ENCODE measurements at places on chromosomes 7 and 10.

DNA sequence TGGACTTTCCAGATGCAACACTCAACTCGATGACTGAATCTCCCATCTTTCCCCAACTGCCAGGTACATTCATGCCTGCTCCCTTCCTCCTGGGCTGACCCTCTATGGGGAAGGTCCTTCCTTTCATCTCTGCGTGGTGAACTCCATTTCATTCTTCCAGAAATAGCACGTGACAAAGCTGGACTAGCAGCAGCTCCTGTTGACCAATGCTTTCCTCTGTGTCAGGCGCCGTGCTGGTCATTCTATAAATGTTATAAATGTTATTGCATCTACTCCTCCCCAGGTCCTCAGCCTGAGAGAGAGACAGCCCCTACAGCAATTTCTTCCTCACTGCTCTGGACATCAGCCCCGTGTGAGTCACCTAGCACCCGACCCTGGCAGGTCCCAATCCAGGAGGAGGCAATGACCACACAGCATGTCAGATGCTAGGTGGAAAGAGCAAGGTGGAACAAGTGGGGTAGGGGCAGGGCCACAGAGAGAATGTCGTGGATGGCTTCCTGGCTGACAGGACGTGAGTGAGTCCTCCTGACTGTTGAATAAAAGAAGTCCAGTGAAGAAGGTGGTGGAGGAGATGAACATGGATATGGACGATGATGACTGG lies 178.1 kb downstream of the ADAM12 start:
- DNase-seq: no peak

- DNase-seq: no peak
Measured at GRCh38 chr7:69537691-69538090, 60.6 kb upstream of the AUTS2 start.

DNA sequence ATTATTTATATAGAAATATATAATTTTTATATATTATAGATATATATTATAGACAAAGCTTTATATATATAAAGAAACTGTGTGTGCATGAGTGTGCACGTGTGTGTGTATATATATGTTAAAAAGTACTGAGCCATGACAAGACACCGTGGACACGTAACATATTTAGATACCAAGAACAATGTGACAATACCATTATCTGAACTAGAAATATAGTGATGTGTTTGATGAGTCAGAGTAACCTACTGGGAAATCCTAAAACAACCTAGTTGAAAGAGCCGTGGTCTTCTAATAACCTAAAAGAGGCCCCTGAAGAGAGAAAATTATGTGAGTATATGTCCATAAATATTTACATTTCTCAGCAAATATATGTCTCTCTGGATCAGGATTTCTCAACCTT lies 50.7 kb upstream of the ITGB8 start:
- DNase-seq: no peak

DNA sequence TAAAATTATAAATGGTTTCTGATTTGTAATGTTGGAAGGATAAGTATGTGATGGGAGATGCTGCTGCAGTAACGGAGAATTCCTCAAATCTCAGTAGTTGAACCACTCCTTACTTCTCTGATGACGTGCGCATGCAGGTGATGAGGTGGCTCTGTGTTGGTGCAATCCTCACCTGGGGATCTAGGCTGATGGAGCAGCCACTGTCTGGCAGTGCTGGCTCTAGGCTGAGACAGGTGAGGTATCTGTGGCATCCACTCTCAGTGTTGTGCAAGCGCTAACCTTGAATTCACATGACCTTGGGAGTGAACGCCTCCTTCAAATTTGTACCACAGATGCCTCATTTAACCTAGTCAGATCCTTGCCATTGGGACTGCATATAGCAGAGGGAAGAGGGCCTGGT lies 35.0 kb downstream of the LHFPL3 start:
- DNase-seq: no peak

DNA sequence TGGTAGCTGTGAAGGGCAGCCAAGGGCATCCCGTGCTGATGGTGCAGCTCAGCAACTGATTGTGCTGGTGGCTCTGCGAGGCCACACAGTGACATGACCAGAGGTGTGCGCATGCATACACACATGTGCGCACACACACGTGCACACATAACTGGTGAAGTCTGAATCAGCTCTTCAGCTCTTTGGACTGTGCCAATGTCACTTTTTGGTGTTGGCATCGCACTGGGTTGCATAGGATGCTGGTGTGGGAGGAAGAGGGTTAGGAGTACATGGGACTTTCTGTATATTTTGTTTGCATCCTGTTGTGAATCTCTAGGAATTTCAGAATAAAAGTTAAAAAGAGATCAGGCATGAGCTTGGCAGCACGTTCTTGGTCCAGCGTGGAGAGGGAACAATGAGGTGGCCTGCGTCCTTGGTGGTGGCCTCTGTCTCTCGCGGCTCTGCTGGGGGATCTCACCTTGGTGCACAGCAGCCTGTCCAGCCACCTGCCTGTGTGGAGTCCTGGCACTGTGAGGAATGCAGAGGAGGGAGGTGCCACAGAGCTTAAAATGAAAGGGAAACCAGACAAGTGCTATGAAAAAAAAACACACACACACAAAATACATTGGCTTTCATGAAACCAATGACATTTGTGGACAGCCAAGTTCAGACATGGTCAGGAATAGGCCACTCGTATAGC lies 124.0 kb downstream of the TRRAP start:
- no peak for DNase-seq

GRCh38 chr10:120789303-120790203 lies 61.6 kb upstream of the WDR11 start:
- DNase-seq: no peak

DNA sequence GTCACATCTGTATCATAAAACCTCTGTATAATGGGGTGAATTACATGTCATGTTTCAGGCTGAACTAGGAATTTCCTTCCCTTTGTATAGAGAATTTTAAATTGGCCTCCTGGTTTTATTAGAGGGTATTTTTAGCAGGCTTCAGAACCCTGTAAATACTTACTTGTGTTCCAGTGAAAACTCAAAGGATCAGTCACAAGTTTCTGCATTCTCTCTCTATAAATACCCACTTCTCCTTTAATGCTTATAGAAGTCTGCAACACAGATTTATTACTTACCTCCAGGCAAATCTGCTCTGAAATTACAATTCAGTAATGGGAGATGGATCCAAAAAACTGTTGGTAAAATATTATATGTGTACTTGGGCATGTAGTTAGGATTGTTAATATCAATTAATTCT lies 161.6 kb downstream of the GLI3 start:
- no peak for DNase-seq

DNA sequence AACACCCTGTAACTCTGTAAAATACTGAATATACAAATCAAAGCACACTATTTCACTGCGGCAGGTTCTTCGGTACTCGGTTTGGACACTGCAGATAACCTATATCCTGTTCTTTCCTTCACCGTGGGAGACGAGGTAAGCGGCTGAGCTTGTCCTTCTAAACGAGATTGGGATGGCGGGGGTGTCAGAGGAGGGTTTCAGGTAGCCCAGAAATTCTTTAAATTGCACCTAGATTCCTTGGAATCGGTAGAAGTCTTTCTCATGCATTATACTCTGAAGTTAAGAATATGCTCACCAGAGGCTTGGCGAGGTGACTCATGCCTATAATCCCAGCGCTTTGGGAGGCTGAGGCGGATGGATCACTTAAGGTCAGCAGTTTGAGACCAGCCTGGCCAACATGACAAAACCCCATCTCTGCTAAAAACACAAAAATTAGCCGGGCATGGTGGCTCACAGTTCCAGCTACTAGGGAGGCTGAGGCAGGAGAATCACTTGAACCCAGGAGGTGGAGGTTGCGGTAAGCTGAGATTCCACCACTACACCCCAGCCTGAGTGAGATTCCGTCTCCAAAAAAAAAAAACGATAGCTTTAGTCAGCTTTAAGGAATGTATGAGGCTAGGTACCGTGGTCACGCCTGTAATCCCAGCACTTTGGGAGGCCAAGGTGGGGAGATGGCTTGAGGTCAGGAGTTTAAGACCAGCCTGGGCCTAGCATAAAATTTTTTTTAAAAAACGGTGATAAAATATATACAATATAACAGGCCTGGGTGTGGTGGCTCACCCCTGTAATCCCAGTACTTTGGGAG lies 10.1 kb upstream of the LAT2 start:
- no peak for DNase-seq

Measured in Karpas-422 (cell line).